ENCODE measurements at places on chromosomes 3 and 15. TPM values are rescaled to one million over a fixed set of nuclear protein-coding genes. Genes with fewer than 3 reads are reported as not detected.

Gene CACNA1D
- total RNA-seq, result 2.8 TPM

Gene AHSG
- not detected for total RNA-seq

Gene AP3B2
- total RNA-seq, result 2.5 TPM

Gene CACNA2D3
- 2.8 TPM for total RNA-seq

Gene CTDSPL
- total RNA-seq, result 33.9 TPM

Gene IMPG2
- 0.59 TPM for total RNA-seq

Gene FRMD4B
- 148 TPM for total RNA-seq

Gene CCR9
- not detected for total RNA-seq

Gene DET1
- 14.4 TPM for total RNA-seq

Gene ANKRD34C
- not detected for total RNA-seq

Gene SERPINI2
- not detected for total RNA-seq

Gene STRIT1
- not detected for total RNA-seq

DNA sequence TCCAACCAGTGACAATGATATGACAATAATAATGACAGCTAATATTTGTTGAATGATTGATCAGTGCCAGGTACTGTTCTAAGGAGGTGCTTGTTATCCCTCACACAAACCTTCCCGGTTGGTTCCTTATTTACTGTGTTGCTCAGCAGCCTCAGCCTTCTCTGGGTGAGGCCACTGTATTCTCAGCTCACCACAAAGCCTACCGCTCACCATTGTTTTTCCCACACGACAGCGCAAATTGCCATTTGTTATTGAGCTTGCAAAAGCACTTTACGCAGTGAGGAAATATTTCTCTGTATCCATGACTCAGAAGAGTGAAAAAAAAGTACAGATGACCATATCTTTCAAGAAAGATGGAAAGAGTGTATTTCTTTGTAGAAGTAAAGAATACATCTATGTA, 49.5 kb upstream of the PDZRN3 start:
- DNase-seq, result no peak
- H3K4me1 ChIP-seq, result peaks cover 41% of the 10 kb centered on the region
- H3K27me3 ChIP-seq, result no peaks in the 10 kb centered on the region
- no peak overlapping the region for H3K4me3 ChIP-seq

GRCh38 chr3:184110316-184110725, 13.5 kb downstream of the HTR3E start:
- H3K4me3 ChIP-seq, result no peak overlapping the region
- H3K27me3 ChIP-seq, result peaks cover 11% of the 10 kb centered on the region
- no peak for DNase-seq
- H3K4me1 ChIP-seq, result no peaks in the 10 kb centered on the region
- no peak overlapping the region for H3K27ac ChIP-seq

DNA sequence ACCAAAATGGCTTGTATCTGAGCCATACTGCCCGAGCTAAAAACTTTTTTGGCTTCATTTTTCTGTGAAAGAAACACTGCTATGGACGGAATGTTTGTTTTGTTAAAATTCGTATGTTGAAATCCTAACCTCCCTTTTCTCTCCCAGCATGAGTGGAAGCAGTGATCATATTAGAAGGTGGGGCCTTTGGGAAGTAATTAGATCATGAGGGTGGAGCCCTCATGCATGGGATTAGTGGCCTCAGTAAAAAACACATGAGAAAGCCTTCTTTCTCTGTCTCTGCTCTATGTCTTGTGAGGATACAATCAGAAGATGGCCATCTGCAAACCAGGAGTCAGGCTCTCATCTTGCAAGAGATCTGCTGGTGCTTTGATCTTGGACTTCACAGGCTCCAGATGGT, 7.4 kb upstream of the FNDC3B start:
- H3K27me3 ChIP-seq, result no peaks in the 10 kb centered on the region
- H3K27ac ChIP-seq, result no peak overlapping the region
- no peaks in the 10 kb centered on the region for H3K36me3 ChIP-seq
- no peak overlapping the region for H3K4me3 ChIP-seq
- no peaks in the 10 kb centered on the region for H3K4me1 ChIP-seq

DNA sequence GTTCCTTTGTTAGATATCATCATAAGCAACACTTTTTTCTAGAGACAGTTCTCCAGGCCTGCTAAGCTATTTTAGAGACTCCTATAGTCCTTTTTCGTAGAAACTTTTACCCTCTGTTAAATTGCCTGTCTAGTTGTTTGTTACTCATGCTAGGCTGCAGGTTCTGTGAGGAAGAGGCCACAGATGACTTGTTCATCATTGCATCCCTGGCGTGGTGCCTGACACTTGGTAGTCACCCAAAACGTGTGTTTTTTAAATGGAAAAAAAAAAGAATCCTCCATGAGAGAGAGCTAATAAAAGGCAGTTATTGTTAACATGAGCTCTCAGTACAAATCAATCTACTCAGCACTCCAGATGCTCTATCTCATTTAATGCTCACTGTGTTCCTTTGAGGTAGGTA, 35.1 kb downstream of the CCDC54 start:
- H3K36me3 ChIP-seq, result peaks cover 16% of the 10 kb centered on the region
- no peaks in the 10 kb centered on the region for H3K27me3 ChIP-seq
- H3K27ac ChIP-seq, result no peak overlapping the region
- peaks cover 11% of the 10 kb centered on the region for H3K4me1 ChIP-seq
- H3K4me3 ChIP-seq, result no peak overlapping the region

- no peaks in the 10 kb centered on the region for H3K36me3 ChIP-seq
- no peak for DNase-seq
- H3K4me1 ChIP-seq, result no peaks in the 10 kb centered on the region
- no peak overlapping the region for H3K27ac ChIP-seq
Measured at GRCh38 chr3:134892761-134893160, 97.7 kb downstream of the EPHB1 start.

DNA sequence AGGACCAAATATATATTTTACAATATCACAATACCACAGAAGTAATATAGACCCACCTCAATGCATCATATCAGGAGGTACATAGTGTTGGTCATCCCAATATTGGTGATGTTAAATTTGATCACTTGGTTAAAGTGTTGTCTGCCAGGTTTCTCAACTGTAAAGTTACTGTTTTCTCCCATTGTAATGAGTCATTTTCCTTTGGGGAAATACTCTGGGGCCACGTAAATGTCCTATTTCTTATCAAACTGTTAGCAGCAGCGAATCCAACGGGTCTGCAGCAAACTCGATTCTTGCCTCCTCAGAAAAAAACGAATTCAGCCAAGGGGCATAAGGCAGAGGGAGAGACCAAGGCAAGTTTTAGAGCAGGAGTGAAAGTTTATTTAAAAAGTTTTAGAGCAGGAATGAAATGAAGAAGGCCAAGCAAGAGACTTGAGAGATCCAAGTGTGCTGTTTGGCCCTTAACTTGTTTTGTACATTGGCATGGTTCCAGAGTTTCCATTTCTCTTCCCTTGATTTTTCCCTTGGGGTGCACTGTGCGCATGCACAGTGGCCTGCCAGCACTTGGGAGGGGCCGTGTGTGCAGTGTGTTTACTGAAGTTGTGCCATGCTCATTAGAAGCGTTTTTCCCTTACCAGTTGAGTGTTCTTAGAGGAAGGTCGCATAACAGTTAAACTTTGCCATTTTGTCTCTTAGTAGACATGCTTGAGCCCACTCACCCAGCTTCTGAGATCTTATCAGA, 512.5 kb downstream of the AGBL1 start:
- no peaks in the 10 kb centered on the region for H3K27me3 ChIP-seq
- DNase-seq, result no peak
- no peaks in the 10 kb centered on the region for H3K4me1 ChIP-seq

GRCh38 chr3:183210341-183210740, 42.7 kb upstream of the B3GNT5 start:
- no peak for DNase-seq
- H3K4me3 ChIP-seq, result no peak overlapping the region
- H3K36me3 ChIP-seq, result no peaks in the 10 kb centered on the region
- H3K27me3 ChIP-seq, result no peaks in the 10 kb centered on the region

GRCh38 chr15:58931987-58932588, 1.4 kb downstream of the SLTM start:
- peaks cover 25% of the 10 kb centered on the region for H3K4me1 ChIP-seq
- peak overlapping the region; percentile 97 for H3K27ac ChIP-seq
- no peak for DNase-seq
- H3K4me3 ChIP-seq, result peak overlapping the region; percentile 87

DNA sequence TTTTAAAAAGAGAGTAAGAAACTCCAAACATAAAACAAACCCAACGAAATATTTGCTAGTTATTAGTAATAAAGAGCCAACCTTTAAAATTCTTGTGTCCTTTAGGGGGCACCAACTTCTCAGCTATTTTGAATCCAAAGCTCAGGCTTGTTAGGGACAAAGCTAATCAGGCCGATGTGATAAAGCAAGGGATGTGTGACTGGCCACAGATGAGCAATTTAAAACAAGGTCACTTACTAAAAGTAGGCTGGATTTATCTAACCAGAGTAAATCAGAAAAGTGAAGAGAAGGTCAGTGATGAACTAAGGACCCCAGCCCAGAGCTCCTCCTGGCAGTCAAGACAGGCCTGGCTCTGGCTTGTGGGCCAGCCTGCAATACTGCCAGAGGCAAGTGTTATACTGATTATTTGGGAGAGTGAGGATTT, 108.5 kb downstream of the CYP19A1 start:
- no peak for DNase-seq
- H3K27me3 ChIP-seq, result peaks cover 4% of the 10 kb centered on the region
- H3K27ac ChIP-seq, result no peak overlapping the region
- H3K4me1 ChIP-seq, result no peaks in the 10 kb centered on the region
- no peaks in the 10 kb centered on the region for H3K36me3 ChIP-seq

DNA sequence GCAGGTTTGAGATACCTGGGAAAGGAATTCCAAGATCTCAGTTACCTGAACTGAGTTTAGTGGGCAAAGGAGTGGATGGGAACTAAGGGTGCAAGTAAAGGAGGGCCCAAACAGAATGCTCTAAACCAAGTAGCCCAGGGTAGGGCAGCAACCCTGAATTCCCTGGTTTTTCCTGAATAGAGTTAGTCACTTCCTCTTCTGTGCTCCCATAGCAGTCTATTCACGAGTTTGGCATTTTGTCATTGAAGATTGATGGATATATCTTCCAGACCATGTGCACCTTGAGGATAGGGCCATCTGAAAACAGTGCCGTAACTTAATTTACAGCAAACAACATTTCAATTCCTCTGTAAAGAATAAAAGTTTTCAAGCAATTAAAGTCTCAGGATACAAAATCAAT, 18.5 kb upstream of the PTX3 start:
- peaks cover 4% of the 10 kb centered on the region for H3K27me3 ChIP-seq
- peaks cover 11% of the 10 kb centered on the region for H3K4me1 ChIP-seq
- H3K36me3 ChIP-seq, result no peaks in the 10 kb centered on the region
- no peak overlapping the region for H3K4me3 ChIP-seq
- no peak overlapping the region for H3K27ac ChIP-seq

DNA sequence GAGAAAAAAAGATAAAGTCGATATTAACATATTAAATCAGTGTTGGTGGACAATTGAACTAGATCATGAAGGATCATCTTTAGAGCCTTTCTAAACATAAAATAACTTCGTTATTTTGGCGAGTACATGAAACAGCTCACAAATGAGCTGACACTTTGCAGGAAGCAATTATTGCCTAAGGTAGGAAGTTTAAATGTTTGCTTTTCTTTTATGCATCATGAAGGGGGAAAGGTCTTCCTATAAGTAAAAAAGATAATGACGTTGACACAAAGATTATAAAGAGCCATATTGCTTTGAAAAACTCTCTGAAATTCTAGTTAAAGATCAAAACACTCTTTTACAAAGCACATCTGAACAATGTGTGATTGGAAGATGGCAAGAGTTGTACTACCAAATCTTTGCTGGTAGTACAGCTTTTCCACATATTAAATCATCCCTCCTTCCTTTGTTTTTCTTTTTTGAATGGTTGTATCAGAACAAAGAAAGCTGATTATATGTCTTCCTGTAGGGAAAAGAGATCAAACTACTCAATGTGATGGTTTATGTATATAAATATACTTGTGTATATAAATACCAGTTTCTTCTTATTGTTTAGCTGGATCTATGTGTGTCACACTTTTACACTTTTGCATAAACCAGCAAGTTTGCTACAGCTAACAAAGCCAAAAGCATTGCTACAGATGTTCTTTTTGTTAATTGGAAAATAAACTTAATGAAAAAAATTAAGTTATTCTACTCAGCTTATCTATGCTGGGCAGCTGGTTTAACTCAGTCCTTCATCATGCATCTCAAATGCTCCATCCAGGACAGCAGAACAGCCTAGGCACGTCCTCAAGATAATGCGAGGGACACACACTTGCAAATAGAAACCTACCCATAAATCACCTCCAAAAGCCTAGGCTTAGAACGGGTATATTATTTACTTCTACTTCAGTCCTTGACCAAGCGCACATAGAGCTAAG, 850.8 kb upstream of the ROBO1 start:
- DNase-seq, result no peak
- H3K4me3 ChIP-seq, result no peak overlapping the region
- H3K4me1 ChIP-seq, result peaks cover 3% of the 10 kb centered on the region
- H3K27me3 ChIP-seq, result no peaks in the 10 kb centered on the region
- H3K36me3 ChIP-seq, result no peaks in the 10 kb centered on the region

- H3K27ac ChIP-seq, result no peak overlapping the region
- H3K4me3 ChIP-seq, result no peak overlapping the region
- DNase-seq, result no peak
- H3K4me1 ChIP-seq, result no peaks in the 10 kb centered on the region
- H3K36me3 ChIP-seq, result no peaks in the 10 kb centered on the region
Measured at GRCh38 chr15:66110864-66111263, 142.7 kb downstream of the MEGF11 start.

- H3K27ac ChIP-seq, result no peak overlapping the region
- no peak for DNase-seq
- H3K4me3 ChIP-seq, result no peak overlapping the region
- H3K36me3 ChIP-seq, result peaks cover 17% of the 10 kb centered on the region
- H3K4me1 ChIP-seq, result no peaks in the 10 kb centered on the region
Measured at GRCh38 chr3:43378066-43378935, 92.0 kb downstream of the SNRK start.

DNA sequence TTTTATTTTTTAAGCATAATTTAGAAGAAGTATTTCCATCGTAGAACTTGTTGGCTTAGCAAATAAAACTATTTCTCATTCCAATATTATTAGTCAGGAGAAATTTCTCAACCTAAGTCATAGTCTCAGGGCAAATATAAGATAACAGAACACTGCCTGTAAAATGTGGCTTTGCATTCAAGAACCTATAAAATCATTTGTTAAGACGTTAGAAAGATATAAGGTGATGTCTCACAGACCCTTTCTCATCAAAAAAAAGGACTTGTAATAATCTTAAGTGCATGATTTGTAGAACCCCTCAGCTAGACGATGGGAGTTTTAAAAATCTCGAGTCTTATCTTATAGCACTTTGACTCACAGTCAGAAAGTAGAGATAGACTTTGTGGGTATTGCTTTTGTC, 314.7 kb upstream of the CFAP20DC start:
- H3K4me3 ChIP-seq, result no peak overlapping the region
- H3K4me1 ChIP-seq, result peaks cover 5% of the 10 kb centered on the region
- no peak for DNase-seq
- no peak overlapping the region for H3K27ac ChIP-seq
- H3K36me3 ChIP-seq, result no peaks in the 10 kb centered on the region

- H3K27ac ChIP-seq, result no peak overlapping the region
- no peaks in the 10 kb centered on the region for H3K36me3 ChIP-seq
- H3K27me3 ChIP-seq, result no peaks in the 10 kb centered on the region
- peaks cover 9% of the 10 kb centered on the region for H3K4me1 ChIP-seq
Measured at GRCh38 chr3:61680617-61681016, 119.2 kb downstream of the PTPRG start.

All from mesothelial cell of epicardium (in vitro differentiated cells).